T-helper 17 cell (primary cell): ENCODE measurements at places on chromosomes 11 and 22.

DNA sequence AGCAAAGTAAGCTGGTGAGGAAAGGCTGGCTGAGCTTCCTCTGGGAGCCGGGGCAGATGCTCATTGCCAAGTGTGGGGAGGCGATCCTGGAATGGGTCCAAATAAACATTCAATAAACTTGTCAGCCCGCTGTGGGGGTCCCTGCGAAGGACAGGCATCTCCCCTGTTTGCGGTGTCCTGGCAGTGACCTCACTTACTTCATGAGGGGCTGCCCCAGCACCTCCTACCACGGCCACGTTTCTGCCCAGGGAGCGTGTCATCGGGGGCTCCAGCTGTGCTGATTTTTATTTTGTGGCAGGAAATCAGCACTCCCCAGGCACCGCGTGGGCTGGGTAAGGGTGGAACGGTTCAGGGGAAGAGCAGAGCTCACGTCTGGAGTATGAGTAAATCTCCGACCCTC, 493.9 kb upstream of the B3GAT1 start:
- H3K27me3 ChIP-seq = peaks cover 54% of the 10 kb centered on the region
- DNase-seq = no peak
- no peak overlapping the region for H3K27ac ChIP-seq
- H3K4me3 ChIP-seq = no peak overlapping the region
- H3K4me1 ChIP-seq = no peaks in the 10 kb centered on the region
- H3K36me3 ChIP-seq = no peaks in the 10 kb centered on the region

DNA sequence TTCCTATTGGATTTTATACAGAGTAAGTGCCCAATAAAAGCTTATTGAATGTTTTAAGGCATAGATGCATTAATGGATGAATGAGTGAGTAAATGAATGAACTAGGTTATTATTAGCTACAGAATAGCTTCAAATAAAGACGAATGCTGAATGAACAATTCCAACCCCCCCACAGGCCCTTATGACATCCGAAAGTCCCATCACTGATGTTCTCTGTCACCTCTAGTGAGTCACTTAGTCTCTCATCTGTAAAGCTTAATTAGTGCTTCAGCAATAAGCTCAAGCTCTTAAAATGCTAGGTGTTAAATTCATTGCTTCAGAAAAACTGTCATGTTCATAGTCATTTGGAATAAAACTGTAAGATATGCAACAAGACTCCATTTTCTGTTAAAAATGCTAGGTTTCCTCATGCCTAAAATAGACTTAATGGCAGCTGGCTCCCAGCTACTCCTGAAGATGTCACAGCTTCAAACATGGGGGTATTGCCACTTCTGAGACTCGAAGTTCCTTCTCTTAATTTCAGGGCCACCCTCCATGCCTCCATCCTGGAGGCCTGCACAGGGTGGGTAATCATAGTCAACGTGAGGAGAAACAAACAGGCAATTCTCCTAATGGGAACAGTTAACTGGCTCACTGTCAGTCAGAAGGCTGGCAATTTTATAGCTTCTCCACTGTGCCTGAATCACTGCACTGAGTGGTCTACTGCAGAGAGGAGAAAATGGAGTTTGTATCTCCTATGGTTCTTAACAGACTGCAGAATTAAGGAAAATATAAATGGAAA, 355.0 kb upstream of the CTSC start:
- DNase-seq = no peak
- H3K27me3 ChIP-seq = peaks cover 14% of the 10 kb centered on the region
- H3K4me3 ChIP-seq = no peak overlapping the region

- no peak for DNase-seq
- H3K4me1 ChIP-seq = peaks cover 4% of the 10 kb centered on the region
- H3K36me3 ChIP-seq = no peaks in the 10 kb centered on the region
- H3K4me3 ChIP-seq = no peak overlapping the region
- no peaks in the 10 kb centered on the region for H3K27me3 ChIP-seq
Measured at GRCh38 chr22:23166042-23166831, 14.1 kb upstream of the BCR start.

GRCh38 chr11:67514116-67514515, 6.2 kb upstream of the CDK2AP2 start:
- H3K27ac ChIP-seq = no peak overlapping the region
- no peak overlapping the region for H3K4me3 ChIP-seq
- H3K27me3 ChIP-seq = peaks cover 32% of the 10 kb centered on the region
- DNase-seq = no peak
- H3K36me3 ChIP-seq = no peaks in the 10 kb centered on the region

- peaks cover 24% of the 10 kb centered on the region for H3K4me1 ChIP-seq
- H3K27me3 ChIP-seq = no peaks in the 10 kb centered on the region
- H3K4me3 ChIP-seq = peak overlapping the region; percentile 84
- H3K27ac ChIP-seq = peak overlapping the region; percentile 83
Measured at GRCh38 chr11:18700375-18700774, 1.8 kb downstream of the TMEM86A start.
